ENCODE measurements at places on chromosomes 1 and 21.

- no peak for DNase-seq
Observed at GRCh38 chr1:73842436-73842835, 355.5 kb downstream of the LRRIQ3 start.

DNA sequence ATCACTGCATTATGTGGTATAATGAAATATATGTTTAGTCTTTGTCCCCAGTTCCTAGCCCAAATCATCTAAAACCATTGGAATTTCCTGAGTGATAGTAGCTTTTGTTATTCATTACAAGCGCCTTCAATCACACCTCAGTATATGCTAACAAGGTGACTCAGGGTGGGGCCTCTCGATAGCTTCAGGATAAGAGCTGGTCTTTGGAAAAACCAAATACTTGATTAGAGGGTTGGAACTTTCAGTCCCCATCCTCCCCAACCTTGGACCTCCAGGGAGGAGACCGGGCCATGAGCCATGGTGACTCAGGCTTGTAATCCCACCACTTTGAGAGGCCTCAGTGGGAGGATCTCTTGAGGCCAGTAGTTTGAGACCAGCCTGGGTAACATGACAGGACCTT, 5.1 kb upstream of the BRDT start:
- DNase-seq, result no peak

DNA sequence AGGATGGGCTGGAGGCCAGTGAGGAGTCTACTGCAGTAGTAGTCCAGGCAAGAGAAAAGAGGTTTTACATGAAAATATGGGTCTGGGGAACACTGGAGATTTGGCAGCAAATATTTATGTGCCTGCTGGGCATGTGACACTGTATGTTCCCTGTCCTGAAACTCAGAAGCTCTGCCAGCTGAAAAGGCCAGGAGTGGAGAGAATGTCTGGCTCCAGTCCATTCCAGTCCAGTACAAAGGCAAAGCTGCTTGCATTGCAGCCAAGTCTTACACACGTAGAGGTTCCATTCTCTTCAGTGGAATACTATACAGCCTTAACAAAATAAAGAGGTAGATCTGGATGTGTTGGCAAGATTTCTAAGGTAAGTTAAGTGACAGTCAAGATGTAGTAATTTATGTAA, 7.5 kb upstream of the YBX1 start:
- no peak for DNase-seq

GRCh38 chr1:72830606-72831390, 548.5 kb upstream of the NEGR1 start:
- no peak for DNase-seq

GRCh38 chr1:109630081-109630897, 10.7 kb downstream of the AMPD2 start:
- no peak for DNase-seq

DNA sequence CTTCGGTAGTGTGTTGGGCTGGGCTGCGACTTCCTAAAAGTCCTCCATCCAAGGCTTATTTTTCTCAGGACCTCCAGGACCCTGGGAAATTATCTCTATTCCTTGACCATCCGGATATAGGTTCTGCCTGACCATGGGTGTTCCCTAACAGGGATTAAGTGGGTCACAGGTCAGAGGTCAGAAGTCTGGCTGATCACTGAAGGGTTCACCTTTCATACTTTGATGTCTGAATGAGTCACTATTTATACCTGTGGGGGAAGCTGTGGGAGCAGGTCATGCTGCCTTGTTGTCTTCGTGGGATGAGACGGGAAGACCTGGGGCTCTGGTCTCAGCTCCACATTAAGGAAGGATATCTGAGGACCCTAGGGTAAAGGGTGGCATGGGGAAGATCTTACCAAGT, 65.0 kb upstream of the ETV3 start:
- no peak for DNase-seq

DNA sequence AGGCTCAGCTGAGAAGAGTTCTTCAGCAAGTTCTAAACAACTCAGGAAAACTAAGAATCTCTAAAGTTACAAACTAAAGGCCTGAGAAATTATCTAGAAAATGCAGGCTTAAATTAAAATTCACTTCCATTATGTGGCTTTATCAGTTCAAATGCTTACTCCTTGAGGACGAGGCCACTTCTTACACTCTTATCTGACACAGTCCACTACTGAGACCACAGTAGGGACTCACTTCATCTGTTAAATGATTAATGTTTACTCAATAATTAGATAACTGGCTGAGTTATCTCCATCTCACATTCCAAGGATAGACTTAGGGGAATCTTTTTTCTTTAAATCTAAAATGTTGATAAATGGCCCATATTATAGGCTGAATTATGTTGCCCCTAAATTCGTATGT, 1.6 kb downstream of the C1orf141 start:
- DNase-seq, result no peak

GRCh38 chr1:160710517-160711252, 937 bp downstream of the CD48 start:
- DNase-seq, result no peak

GRCh38 chr1:26212726-26213125, 21.3 kb upstream of the CEP85 start:
- DNase-seq, result no peak

DNA sequence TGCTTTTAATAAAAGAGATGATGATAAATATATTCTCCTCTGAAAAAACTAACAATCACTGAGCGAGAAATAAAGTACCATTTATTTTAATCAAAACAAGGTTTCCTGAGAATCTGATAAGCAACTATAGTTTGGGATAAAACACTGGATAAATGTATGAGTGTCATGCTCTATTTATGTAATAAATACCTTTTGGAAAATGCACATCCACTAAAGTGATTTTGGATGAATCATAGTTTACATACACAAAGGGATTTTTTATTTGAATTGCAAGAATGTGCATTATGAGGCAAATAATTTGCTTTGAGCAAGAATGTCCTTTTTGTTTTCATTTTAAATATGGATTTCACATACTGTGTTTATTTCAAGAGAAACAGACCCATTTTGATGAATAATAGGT, 1483.5 kb downstream of the MRPL39 start:
- DNase-seq, result no peak

GRCh38 chr1:179747611-179748010, 4.5 kb downstream of the FAM163A start:
- no peak for DNase-seq

DNA sequence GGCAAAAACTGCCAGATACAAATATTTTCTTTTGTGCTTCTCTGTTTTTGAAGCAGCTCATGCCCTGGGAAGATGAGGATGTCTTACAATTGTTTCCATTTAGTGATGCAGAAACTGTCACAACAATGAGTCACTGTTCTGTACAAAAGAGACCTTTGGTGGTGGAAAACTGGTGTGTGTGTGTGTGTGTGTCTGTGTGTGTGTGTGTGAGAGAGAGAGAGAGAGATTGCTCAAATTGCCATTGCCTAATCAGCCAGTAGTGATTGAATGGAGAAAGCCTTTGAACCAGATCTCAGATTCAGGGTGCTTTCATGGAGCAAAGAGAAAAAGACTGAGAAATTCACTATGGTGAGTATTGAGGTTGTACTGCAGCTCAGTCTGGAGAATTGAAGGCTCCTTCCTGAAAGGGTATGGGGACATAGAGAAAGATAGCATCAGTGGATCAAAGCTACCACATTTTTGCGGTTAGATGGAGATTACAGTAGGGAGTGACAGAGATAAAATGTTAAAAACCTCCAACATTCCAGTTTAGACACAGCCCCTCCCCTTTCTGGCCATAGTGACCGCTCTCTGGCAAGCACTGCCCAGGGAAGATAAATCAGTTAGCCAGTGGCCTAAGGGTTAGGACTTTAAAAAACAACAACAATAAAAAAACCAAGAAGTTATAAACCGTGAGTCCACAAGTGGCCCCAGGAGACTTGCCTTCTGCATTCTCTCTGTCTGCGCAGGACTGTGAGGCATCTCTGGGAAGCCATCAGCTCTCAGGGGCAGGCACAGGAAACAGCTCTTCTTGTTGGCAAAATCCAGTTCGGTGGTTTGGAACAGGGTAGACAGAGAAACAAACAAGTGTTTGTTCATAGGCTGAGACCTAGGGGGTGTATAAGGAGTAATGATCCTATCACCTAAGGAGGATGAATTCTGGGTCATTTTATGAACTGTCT, 406.5 kb downstream of the DUSP10 start:
- DNase-seq, result peak; percentile 94

- no peak for DNase-seq
Observed at GRCh38 chr1:28010969-28011368, 51.2 kb downstream of the XKR8 start.
